ENCODE measurements at places on chromosomes 3 and 15.
A peak's percentile ranks its signal among the peaks of the same experiment; 100 is the strongest.

DNA sequence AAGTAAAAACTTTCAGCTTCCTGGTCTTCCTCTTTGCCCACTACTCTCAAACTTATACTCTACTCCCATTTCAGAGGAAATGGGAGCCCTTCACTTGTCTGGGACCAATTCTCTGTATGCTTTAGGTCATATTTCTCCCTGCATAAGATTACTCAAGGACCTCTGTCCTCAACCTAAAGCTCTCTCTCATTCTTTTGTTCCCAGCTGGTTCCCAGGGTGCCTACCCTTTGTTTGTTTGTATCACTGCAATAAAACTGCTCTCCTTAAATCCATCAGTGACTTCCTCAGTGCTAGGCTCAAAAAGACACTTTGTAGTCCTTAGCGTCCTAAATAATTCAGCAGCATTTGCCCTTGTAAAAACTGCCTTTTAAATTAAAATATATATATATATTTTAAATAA lies 2.9 kb downstream of the NGRN start:
- H3K27ac ChIP-seq: no peak overlapping the region
- peaks cover 19% of the 10 kb centered on the region for H3K4me1 ChIP-seq
- no peak overlapping the region for H3K4me3 ChIP-seq
- DNase-seq: no peak

DNA sequence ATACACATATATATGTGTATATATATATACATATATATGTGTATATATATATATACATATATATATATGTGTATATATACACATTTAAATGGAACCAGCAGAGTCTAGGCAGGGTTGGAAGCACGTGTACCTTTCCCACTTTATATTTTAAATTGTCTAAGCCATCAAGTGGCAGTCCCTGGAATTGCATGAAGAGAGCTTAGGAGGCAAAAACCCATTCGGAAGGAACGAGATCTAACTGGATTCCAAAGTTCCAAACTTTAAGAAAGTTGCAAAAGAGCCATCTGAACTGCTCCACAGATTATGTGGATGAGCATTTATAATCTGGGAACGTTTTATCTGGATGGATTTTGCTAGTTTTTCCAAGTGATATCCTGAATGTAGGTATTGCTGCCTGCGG lies 186.5 kb downstream of the FOXP1 start:
- no peak overlapping the region for H3K27ac ChIP-seq
- no peak for DNase-seq
- H3K36me3 ChIP-seq: no peaks in the 10 kb centered on the region
- H3K27me3 ChIP-seq: no peaks in the 10 kb centered on the region
- peaks cover 36% of the 10 kb centered on the region for H3K4me1 ChIP-seq
- H3K4me3 ChIP-seq: no peak overlapping the region

DNA sequence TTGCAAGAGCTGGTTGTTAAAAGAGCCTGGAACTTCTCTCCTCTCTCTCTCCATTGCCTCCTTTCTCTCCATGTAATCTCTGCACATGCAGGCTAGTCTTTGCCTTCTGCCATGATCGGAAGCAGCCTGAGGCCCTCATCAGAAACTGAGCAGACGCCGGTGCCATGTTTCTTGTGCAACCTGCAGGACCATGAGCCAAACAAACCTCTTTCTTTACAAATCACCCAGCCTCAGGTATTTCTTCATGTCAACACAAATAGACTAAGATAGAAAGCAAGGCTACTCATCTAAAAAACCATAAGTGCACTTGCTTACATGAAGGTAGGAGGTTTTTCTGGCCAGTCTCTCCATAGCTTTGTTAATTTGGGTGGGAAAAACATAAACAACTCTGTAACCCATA lies 8.7 kb downstream of the PDZRN3 start:
- no peak overlapping the region for H3K27ac ChIP-seq
- no peak overlapping the region for H3K4me3 ChIP-seq
- no peak for DNase-seq
- no peaks in the 10 kb centered on the region for H3K4me1 ChIP-seq
- H3K36me3 ChIP-seq: no peaks in the 10 kb centered on the region

- H3K27me3 ChIP-seq: no peaks in the 10 kb centered on the region
- no peak overlapping the region for H3K27ac ChIP-seq
- peaks cover 3% of the 10 kb centered on the region for H3K4me1 ChIP-seq
- no peak overlapping the region for H3K4me3 ChIP-seq
Measured at GRCh38 chr3:113227146-113227545, 15.8 kb downstream of the BOC start.

- no peak for DNase-seq
- H3K4me3 ChIP-seq: peak overlapping the region; percentile 27
- peak overlapping the region; percentile 90 for H3K27ac ChIP-seq
- no peaks in the 10 kb centered on the region for H3K36me3 ChIP-seq
- peaks cover 40% of the 10 kb centered on the region for H3K4me1 ChIP-seq
Measured at GRCh38 chr3:152302521-152303021, 33.8 kb downstream of the MBNL1 start.
